Stimulated activated CD4-positive, alpha-beta T cell treated with anti-CD3 and anti-CD28 coated beads, TNF-alpha, amount 100 ng/mL, for 1 hour (primary cell): ENCODE measurements at places on chromosomes 2 and 18.

DNA sequence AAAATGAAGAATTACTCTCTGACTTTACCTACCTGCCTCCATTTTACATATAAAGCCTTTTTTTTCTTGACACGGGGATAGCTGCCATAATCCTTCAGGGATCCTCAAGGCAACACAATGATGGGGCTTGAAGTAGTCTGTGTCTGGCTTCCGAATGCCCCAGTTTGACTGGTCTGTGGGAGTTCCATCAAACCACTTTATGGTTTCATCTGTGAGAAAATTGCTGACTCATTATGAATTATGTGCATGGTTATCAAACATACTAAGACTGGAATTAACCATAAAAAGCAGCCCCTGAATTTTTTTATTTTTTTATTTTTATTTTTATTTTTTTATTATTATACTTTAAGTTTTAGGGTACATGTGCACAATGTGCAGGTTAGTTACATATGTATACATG is 117.5 kb downstream of the PLA2R1 start:
- no peak for DNase-seq

DNA sequence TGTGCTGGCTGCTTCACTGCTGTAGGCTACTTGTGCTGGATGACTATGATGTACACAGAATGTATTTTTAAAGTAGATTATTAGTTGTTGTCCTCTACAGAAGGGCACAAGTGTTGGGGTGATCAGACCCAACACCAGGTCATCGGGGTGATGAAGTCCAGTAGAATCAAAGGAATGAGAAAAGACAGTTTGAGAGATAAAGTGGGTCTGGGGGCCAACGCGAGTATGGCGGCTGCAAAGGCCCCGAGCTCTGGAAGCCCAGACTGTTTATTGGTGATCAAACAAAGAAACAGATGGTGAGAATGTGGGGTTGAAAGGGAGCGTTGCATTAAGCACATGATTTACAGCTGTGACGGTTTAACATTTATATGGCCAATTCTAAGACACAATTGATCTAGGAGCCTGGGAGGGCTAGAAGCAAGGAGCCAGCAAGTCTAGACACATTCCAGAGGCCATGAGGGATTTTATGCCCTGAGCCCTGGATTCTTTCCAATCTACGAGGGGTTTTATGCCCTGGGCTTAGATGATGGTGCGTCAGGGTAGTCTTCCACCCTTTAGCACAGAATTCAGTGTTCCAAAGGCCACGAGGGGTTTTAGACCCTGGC is 153.5 kb downstream of the AGPS start:
- DNase-seq, result no peak

- DNase-seq, result no peak
Measured at GRCh38 chr2:176991411-176991810, 221.2 kb upstream of the HNRNPA3 start.

- DNase-seq, result no peak
Measured at GRCh38 chr2:176136374-176137251, 7.1 kb downstream of the HOXD8 start.

GRCh38 chr2:100213595-100213994 is 71.2 kb upstream of the AFF3 start:
- DNase-seq, result no peak

DNA sequence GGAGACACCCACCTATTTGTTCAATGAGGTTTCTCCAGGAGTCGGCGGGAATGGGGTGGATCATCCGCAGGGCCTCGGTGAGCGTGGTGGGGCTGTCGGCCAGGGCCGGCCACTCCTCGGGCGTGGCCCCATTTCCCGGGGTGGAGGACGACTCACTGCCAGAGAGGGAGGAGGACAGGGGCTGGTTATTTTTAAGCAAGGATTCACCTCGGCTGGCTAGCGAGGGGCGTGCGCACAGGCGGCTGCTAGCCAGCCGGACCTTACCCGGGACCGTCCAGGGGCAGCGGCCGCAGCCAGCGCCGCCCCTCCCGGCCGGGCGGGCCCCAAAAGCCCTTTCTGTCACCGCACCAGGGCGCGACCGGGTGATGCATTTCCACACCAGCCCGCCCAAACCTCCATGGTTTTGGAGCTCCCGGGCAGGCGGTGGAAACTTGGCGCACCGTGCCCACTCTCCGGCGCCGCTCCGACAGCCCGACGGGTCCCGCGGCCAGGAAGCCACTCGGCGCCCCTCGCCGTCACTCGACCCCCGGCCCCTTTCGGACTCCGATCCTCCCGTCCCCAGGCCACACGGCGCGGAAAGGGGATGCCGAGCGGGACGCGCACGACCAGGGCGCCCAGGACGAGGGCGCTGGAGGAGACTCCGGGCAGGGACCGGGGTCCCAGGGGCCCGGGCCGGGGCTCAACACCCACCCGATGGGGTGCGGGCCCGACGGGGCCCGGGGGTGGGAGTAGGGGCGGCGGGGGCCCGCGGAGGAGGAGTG is 57.1 kb downstream of the SNORC start:
- DNase-seq, result no peak

- DNase-seq, result no peak
Measured at GRCh38 chr2:234136461-234136860, 86.0 kb downstream of the SPP2 start.

- no peak for DNase-seq
Measured at GRCh38 chr2:55616551-55617174, 759 bp downstream of the PPP4R3B start.

GRCh38 chr2:11968521-11968920 is 222.1 kb downstream of the LPIN1 start:
- DNase-seq, result no peak

DNA sequence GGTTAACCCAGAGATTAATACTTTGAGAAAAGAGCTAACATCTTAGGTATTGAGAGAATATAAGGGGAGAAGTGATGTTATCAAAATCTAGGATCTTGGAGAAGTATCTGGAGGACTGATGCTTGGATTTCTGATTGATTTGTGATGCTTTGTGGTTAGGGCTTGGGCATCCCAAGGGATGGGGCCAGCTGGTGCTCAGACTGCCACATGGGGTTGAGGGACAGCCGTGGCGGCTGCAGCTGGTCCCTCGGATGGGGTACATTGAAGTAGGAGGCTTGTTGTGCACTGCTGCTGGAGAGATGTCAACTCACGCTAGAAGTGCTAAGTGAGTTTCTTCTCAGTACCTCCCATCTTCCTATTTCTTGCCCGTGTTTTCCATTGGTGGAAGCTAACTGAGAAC is 22.4 kb downstream of the HRH4 start:
- DNase-seq, result no peak

DNA sequence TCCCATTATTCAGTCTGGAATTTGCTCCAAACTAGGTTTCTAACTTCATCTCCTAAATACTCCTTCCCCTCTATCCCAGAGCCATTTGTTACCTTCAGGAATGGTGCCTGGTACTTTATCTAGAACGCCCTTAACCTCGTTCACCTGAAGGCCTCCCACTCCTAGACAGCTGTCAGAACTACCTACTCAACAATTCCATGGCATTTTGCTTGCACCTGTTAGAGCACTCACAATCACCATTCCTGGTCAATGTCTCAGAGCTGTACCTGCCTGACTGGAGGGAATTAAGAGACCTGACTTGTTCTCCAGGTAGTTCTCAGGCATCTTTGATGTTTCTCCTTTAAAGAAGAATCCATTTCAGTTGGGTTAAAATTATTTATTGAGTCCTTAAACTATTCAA is 88.9 kb downstream of the GAREM1 start:
- DNase-seq, result no peak

- DNase-seq, result no peak
Measured at GRCh38 chr2:64220265-64220664, 76.0 kb upstream of the PELI1 start.

DNA sequence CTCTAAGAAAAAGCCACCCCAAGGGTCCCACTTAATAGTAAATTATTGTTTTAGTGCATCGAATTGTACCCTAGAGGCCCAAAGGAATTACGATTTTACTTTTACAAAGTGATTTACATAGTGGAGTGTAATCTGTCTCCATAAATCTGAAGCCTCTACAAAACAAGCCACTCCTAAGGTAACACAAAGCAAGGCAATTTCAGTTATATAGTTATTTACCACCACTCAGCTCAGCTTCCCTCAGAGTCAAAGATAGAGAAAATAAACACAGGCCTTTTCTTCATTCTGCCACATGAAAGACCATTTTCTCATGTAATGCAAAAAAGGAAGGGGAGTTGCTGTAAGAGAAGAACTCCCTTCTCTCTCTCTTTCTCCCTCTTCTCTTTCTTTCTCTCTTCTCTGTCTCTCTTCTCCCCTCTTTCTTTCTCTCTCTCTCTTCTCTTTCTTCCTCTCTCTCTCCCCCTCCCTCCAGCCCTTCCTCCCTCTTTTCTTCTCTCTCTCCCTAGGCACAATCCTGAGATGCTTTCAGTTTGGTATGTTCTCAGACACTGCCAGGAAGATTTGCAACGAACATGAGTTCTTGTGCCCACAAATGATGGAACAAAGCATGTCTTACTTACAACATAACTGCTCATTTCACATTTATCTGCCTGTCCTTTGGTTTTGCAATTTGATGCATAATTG is 264.5 kb downstream of the BCL2 start:
- no peak for DNase-seq

DNA sequence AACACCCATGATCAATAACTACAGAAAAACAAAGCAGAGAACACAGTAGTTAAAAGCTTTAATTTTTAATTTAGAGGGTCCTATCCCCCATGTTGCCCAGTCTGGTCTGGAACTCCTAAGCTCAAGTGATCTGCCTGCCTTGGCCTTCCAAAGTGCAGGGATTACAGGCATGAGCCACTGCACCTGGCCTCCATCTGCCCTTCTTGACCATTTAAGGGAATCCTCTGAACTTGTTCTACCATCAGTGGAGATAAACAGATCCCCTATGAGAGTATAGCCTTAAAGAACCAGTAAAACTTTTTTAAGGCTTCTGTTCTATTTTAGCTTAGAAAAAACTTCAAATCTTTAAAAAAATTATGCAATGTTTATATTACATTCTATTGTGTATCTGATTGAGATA is 13.5 kb upstream of the ATP5MC3 start:
- no peak for DNase-seq

DNA sequence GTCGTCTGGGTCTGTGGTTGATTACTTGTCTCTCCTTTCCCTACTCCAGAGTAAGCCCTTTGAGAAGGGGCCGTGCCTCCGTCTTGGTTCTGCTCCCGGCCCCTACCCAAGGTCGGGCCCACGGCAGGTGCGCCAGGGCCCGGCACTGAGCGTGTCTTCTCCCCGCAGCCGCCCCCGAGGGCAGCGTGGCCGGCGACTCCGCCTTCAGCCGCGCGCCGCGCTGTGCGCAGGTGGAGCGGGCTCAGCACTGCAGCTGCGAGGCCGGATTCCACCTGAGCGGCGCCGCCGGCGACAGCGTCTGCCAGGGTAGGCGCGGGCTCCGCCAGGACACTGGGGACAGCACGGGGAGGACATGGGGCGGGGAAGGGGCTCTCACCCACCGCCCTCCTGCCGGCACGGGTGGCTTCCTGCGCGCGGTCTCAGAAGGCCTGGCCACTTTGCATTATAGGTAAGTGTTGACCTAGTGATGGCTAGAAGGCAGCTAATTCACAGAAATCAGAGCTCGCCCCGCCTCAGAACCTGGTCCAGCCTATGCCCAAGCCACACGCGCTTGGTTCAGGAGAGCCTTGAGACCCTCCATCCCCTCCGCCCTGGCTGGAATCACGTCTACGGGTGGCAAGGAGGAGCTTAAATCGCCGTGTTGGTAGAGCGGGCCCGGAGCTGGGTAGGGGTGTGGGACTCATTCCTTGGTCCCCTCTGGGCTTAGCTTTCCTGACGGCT is 43.5 kb downstream of the FBLN7 start:
- peak; percentile 55 for DNase-seq

DNA sequence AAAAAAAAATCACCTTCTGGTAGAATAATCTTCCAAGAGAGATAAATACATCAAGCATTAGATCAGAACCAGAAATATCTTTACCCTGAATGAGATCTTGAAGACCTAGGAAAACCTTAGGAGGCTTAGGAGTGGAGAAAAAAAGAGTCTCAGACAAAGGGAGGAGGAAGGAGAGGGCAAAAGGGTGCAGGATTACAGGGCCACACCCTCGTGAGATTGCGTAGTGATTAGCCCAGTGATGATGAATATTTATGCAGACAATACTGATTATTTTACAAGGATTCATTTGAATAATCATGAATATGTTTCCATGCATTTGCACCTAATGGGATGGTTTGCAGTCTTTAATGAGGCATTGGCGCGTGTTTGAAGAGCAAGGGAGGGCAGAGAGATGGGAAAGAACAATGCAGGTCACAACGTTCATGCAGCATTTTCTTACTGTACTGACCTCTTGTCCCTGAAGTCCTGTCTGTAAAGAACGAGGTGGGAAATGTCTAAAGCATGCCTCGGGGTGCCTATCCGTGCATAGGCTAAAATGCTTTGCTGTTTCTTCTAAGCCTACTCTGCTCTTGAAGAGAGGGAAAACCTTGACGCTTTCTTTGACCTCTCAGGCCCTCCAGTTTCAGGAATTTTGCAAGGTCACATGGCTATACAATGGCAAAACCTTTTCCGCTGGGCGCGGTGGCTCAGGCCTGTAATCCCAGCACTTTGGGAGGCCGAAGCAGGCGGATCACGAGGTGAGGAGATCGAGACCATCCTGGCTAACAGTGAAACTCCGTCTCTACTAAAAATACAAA is 18.6 kb upstream of the ZNF532 start:
- no peak for DNase-seq

DNA sequence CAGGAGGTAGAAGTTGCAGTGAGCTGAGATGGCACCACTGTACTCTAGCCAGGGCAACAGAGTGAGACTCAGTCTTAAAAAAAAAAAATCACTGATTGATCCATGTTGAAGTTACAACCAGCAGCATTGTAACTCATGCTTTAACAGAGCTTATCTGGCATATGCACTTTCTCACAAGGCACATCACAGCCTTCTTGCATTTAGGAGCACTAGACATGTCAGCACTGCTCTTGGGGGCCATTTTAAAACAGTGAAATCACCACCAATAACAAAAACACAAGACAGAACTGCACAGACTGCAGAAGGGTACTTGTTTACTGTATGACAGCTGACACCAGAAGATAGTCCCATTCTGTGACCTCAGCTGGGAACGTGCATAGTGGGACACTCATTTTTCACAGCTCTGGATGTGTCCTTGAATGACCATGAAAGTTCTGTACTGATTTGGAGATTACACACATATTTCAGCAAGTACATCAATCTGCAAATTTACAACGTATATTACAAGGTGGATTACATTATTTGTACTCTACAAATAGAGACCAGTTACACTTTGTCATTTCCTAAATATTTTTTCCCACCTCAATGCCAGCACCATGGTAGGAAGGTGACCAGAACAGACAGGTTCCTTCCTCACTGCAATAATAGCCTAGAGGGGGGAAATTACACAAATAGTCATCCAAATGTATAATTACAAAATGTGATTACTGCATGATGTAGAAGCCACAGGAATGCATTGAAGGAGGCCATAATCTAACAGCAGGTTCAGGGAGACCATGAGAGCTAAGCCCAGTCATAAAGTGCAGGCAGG is 35.1 kb downstream of the CCBE1 start:
- no peak for DNase-seq

DNA sequence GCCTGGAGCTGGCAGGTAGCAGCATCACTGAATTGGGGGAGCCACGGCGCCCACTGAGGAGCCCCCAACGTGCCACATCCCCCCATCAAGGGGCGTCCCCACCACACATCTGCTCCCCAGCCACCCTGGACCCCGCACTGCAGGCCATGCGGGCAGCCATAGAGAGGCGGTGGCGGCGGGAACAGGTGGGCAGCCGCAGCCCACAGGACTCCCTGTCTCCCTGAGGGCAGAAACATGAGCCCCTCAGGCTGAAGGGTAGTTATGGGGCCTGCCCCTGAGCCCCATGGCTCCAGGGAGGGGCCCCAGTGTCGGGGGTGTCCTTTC is 26.6 kb downstream of the CROCC2 start:
- DNase-seq, result no peak
